ENCODE measurements at places on chromosomes 4 and X.

DNA sequence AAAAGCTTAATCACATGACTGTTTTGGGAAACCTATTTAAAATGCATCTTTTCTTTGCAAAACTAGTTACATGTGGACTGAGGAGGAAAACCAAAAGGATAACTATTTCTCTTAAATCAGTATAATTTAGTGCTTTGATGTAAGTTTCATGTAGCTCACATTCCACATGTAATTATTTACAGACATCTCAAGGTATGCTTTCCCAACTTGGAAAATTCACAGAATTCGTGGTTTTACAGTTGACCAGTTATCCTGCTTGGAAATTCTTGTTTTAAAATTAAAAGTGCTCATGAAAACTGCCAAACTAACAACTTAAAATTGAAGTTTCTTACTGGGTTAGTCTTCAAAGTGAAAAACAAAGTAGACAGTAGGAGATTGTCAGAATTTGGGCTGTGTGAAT, 52.4 kb downstream of the EDNRA start:
- no peak for DNase-seq

- no peak for DNase-seq
These were observed 391.8 kb upstream of the MAGEB16 start for GRCh38 chrX:35406386-35406785.

DNA sequence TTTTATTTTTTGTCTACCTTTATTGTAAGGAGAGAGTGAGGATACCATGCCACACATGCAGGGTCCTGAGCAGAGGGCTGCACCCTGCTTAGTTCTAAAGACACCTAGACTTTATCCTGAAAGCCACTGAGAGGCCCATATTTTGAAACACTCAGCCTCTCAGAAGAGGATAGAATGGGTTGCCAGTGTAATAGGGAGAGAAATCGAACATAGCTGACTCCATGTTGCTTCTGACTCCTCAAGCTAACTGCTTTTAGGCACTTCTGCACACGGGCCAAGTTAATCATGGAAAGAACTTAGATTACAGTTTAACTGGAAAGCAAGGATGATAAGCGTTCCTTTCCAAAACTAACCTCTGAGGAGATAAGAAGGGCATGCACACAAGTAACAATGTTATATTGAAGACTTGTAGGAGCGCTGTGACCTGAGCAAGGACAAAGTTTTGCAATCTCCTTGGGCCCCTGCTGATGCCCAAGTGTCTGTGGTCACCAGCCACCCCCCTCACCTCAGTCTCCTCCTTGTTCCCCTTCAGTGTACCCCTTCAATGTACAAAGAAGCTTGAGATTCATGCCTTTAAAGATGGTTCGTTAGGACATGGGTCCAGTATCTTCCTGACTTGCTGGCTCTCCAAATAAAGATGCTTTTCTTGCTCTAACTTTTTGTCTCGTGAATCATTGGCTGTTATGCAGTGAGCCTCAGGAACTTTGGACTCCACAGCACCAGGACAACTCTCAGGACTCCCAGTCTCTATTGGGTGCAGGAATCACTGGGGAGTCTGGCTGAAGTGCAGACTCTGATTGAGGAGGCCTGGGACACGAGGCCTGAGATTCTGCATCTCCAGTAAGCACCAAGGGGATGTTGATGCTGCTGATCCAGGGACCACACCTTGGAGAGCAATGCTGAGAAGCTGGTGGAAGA, 25.4 kb upstream of the CD99 start:
- no peak for DNase-seq

DNA sequence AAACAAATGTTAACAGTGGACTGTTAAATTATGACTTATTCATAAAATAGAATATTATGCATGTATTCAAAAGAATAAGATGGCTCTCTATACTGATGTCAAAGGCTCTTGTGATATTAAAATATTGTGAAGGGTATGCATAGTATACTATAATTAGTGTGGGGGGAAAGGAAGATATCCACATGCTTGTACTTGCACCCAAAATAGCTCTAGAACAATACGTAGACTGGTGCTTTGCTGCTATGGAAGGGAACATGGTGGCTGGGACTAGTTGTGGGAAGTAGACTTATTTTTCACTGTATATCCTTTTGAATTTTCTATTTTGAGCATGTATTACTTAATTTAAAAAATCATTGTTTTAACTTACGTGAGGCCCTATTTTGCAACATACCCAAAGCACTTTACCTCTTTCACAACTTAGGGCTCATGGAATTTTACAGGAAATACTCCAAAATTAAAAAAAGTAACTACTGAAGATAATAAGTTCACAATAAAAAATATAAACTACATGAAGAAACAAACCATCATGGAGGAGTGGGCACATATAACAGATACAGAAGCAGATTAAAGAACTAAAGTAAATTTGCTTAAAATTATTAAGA, 7.9 kb downstream of the PGRMC2 start:
- DNase-seq, result no peak

DNA sequence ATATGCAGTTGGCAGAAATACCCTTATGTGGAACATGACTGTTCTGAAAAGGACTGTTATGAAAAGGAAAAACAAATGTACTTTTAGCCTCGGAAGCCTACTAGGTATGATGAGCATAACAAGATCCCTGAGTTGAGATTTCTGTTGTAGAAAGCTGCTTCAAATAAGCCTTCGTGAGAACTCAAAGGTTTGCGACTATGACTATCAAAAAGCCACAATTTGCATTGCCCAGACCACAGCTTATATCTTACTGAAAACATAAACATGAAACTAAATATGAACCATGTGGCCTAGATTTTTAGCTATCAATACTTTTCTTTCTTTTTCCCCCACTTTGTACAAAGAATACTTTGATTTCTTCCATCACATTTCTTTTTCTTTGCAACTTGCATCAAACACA, 398.2 kb upstream of the LCORL start:
- DNase-seq, result no peak

DNA sequence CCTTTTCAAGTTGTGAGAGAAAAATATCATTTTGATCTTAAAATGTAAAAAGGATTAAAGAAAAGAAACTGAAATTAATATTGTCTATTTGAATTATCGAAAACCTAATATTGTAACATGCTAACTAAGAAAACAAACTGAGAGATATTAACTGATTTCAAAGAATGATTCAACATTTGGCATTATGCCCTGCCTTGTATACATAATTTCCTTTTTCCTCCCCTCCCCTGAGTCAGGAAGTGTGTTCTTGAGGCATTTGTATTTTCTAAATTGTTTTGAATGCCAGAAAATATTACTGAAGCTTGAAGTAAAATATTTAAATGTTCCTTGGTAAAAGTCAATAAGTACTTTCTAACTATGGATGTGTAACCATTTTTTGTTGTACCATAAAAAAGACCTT, 49.4 kb downstream of the RPS6KA3 start:
- no peak for DNase-seq
